DND-41 (cell line): ENCODE measurements at places on chromosomes 7 and 10.

DNA sequence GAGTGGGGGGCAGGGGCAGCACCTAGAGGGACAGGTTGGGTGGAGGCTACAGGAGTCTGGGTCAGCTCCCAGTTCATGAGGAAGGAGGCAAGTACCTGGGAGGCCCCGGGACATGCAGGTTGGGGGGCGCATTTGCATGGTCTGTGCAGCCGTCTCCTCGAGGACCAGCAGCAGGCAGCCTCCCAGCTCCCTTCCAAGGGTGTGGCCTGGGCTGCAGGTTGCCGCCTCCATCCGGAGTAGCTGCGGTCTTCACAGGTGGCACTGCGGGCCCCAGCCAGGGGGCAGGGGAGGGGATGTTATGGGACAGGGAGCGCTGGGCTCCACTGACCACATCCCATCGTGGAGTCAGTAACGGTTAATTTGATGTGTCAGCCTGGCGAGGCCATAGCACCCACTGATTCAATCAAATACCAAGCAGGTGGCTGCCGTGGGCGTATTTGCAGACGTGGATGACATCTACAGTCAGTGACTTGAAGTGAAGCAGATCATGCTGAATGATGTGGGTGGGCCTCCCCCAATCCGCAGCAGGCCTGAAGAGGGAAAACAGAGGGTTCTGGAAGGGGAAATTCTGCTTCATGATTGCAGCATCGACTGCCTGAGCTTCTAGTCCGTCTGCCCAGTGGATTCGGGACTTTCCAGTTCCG, 81.6 kb downstream of the PRKAG2 start:
- no peaks in the 10 kb centered on the region for H3K36me3 ChIP-seq
- no peak overlapping the region for H3K27ac ChIP-seq
- H3K4me1 ChIP-seq: no peaks in the 10 kb centered on the region

GRCh38 chr10:79378647-79379511, 31.6 kb downstream of the PPIF start:
- DNase-seq: no peak
- peaks cover 1% of the 10 kb centered on the region for H3K27me3 ChIP-seq
- no peak overlapping the region for H3K4me3 ChIP-seq
- H3K27ac ChIP-seq: no peak overlapping the region
- no peaks in the 10 kb centered on the region for H3K4me1 ChIP-seq

- no peaks in the 10 kb centered on the region for H3K4me1 ChIP-seq
- H3K4me3 ChIP-seq: no peak overlapping the region
- H3K36me3 ChIP-seq: no peaks in the 10 kb centered on the region
- no peak overlapping the region for H3K27ac ChIP-seq
These were observed 224.6 kb upstream of the PPP2R2D start for GRCh38 chr10:131676046-131676799.

GRCh38 chr7:88396948-88397322, 90.2 kb upstream of the STEAP4 start:
- DNase-seq: no peak
- no peaks in the 10 kb centered on the region for H3K36me3 ChIP-seq
- no peaks in the 10 kb centered on the region for H3K4me1 ChIP-seq
- no peak overlapping the region for H3K4me3 ChIP-seq

- DNase-seq: peak; percentile 37
- no peaks in the 10 kb centered on the region for H3K27me3 ChIP-seq
- peak overlapping the region; percentile 61 for H3K27ac ChIP-seq
- peaks cover 34% of the 10 kb centered on the region for H3K4me1 ChIP-seq
- H3K36me3 ChIP-seq: peaks cover 93% of the 10 kb centered on the region
- no peak overlapping the region for H3K4me3 ChIP-seq
These were observed 118.2 kb downstream of the CDK6 start for GRCh38 chr7:92717993-92718716.

DNA sequence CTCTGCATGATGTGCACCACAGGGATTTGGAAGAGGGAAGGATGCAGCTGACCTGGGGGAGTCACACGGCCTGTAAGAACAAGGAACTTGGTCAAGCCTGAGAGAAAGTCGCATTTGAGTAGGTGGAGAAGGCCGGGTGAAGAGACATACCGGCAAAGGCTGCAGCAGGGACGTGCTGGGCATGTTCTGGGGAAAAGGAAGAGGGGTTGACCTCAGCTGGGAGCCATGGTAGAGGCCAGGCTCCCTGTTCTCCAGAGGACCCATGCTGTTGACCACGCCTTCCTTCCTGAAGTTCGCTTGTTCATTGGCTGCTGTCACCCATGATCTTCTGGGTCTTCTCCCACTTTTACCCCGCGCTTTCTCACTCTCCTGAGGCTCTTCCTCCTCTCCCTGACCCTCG, 84.5 kb downstream of the HTR5A start:
- no peak overlapping the region for H3K4me3 ChIP-seq
- no peak overlapping the region for H3K27ac ChIP-seq
- no peaks in the 10 kb centered on the region for H3K27me3 ChIP-seq
- no peaks in the 10 kb centered on the region for H3K4me1 ChIP-seq
- no peak for DNase-seq

GRCh38 chr10:132556994-132557441, 19.4 kb downstream of the INPP5A start:
- H3K4me1 ChIP-seq: peaks cover 13% of the 10 kb centered on the region
- no peak overlapping the region for H3K27ac ChIP-seq
- no peak for DNase-seq
- H3K4me3 ChIP-seq: no peak overlapping the region
- H3K36me3 ChIP-seq: 0 out of 2 replicates have a peak, but pooled peaks cover 6% of the 10 kb centered on the region
- no peaks in the 10 kb centered on the region for H3K27me3 ChIP-seq

GRCh38 chr10:102368077-102368476, 27.4 kb upstream of the NFKB2 start:
- H3K36me3 ChIP-seq: peaks cover 89% of the 10 kb centered on the region
- no peak overlapping the region for H3K27ac ChIP-seq
- no peaks in the 10 kb centered on the region for H3K4me1 ChIP-seq
- H3K27me3 ChIP-seq: no peaks in the 10 kb centered on the region
- no peak overlapping the region for H3K4me3 ChIP-seq

- H3K27me3 ChIP-seq: no peaks in the 10 kb centered on the region
- H3K4me1 ChIP-seq: no peaks in the 10 kb centered on the region
- DNase-seq: no peak
- no peak overlapping the region for H3K4me3 ChIP-seq
- no peak overlapping the region for H3K27ac ChIP-seq
- H3K36me3 ChIP-seq: no peaks in the 10 kb centered on the region
These were observed 328.4 kb upstream of the GNAI1 start for GRCh38 chr7:79806161-79806734.

DNA sequence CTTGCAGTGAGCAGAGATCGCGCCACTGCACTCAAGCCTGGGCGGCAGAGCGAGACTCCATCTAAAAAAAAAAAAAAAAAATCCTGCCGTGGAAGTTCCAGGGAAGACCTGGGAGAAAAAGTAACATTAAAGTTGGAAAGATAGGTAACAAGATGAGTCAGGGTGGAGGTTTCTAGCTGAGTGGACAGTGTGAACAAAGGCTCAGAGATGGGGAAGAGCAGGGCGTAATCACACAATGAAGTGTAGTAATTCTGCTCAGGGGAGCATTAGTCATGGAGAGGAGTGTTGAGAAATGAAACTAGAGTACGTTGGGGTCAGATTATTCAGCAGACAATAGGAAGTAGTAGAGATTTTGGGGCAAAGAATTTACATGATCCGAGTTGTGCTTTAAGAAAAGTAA, 21.6 kb upstream of the WASL start:
- no peak overlapping the region for H3K27ac ChIP-seq
- H3K4me3 ChIP-seq: no peak overlapping the region
- no peaks in the 10 kb centered on the region for H3K36me3 ChIP-seq
- peaks cover 16% of the 10 kb centered on the region for H3K4me1 ChIP-seq
- DNase-seq: no peak

DNA sequence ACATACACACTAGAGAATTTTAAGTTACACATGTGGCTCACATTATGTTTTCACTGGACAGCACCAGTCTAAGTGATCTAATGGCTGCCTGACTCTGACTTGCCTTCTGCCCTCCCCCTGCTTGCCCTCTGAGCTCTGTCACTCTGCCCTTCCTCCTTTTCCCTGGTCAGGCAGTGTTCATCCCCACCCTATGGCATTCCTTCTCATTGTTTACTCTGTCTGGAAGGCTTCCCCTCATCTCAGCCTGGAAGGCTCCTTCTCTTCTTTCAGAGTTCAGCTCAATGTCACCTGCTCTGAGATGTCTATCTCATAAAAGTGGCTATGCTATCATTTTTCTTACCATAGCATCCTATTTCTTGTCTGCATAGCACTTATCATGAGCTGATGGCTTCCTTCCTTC, 305.7 kb downstream of the BMPER start:
- H3K4me1 ChIP-seq: no peaks in the 10 kb centered on the region
- H3K27ac ChIP-seq: no peak overlapping the region
- H3K4me3 ChIP-seq: no peak overlapping the region

DNA sequence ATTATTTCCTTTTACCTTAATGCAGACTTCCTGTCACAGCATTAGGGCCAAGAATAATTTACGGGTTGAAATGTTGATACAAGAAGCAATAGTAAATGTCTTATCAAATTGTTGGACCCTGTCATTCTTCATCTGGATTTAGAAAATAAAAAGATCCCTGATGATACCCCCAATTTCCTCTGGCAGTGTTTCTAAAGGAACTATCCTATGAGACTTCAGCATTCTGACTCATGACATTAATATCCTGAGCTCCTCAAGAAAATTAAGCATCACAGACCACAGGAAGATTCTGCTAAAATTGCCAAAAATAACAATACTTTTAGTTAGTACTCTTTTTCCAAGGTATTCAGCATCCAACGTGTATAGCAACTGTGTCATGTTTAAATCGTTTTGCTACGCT, 490.5 kb upstream of the ANKRD30A start:
- H3K4me1 ChIP-seq: no peaks in the 10 kb centered on the region
- no peak overlapping the region for H3K27ac ChIP-seq
- no peaks in the 10 kb centered on the region for H3K36me3 ChIP-seq
- DNase-seq: no peak
- H3K4me3 ChIP-seq: no peak overlapping the region

GRCh38 chr10:110335314-110336064, 30.8 kb upstream of the SMNDC1 start:
- no peak overlapping the region for H3K27ac ChIP-seq
- H3K4me3 ChIP-seq: no peak overlapping the region
- no peaks in the 10 kb centered on the region for H3K36me3 ChIP-seq
- no peak for DNase-seq
- H3K27me3 ChIP-seq: no peaks in the 10 kb centered on the region
- no peaks in the 10 kb centered on the region for H3K4me1 ChIP-seq

DNA sequence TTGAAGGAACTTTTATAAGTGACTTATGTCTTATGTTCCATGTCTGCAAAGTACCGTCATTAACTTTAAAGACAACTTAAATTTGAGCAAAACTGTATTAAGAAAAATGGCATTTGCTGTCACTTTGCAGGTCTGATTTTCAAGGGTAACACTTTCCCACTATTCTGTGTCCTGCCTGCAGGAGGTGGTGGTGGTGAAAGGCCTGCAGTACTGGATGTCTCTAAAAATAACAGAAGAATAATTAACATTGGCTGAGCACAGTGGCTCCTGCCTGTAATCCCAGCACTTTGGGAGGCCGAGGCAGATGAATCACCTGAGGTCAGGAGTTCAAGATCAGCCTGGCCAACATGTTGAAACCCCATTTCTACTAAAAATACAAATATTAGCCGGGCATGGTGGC, 13.2 kb upstream of the PTER start:
- peaks cover 11% of the 10 kb centered on the region for H3K27me3 ChIP-seq
- no peak overlapping the region for H3K27ac ChIP-seq
- H3K4me1 ChIP-seq: no peaks in the 10 kb centered on the region
- no peak overlapping the region for H3K4me3 ChIP-seq

- DNase-seq: no peak
- no peak overlapping the region for H3K27ac ChIP-seq
- no peaks in the 10 kb centered on the region for H3K36me3 ChIP-seq
- H3K4me1 ChIP-seq: no peaks in the 10 kb centered on the region
- no peak overlapping the region for H3K4me3 ChIP-seq
- H3K27me3 ChIP-seq: no peaks in the 10 kb centered on the region
These were observed 185.7 kb downstream of the GRID1 start for GRCh38 chr10:86180861-86181260.

DNA sequence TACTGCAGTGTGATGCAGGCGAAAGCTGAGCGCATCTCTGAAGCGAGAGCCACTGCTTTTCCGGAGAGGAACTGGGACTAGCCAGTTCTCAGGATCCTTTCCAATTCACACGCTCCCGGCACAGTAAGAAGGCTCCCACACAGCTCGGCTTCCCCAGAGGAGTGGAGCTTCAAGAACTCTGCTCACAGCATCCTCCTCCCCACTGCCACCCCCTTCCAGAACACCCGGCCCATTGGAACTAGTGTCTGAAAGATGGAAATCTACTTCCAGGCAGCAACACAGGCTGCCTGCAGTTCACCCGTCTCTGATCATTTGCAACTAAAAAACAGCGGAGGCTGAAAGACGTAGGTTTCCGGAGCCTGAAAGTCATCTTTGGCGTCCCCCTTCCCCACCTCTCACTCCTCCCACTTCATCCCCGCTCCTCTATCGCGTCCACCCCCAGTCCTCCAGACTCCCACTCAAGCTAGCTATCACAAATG, at the start of gene DGKB:
Gene DGKB (minus strand): TSS at position 163 of the 479 bp plus-strand sequence.
- H3K4me3 ChIP-seq: no peak within 1 kb of the TSS
- no peaks in the 10 kb centered on the region for H3K27me3 ChIP-seq
- DNase-seq: no peak

DNA sequence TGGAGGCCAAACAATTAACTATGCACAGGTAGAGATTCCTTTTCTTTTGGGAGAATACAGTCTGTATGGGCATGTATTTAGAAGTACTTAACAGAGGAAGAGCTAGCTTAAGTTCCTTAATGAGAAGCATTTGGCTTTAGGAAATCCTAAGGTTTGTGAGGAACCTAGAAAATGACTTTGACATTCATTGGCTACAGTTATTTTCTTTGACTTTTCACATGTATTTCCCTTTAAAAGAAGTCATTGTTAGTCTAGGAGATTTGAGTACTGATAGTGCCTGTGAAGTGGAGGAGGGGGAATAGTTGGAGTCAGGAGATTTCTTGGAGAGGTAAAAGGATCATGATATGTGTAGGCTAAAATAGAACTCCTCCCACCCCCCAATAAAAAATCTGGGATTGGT, 3.6 kb downstream of the HELLS start:
- no peak for DNase-seq
- H3K27ac ChIP-seq: no peak overlapping the region
- H3K4me3 ChIP-seq: no peak overlapping the region
- H3K27me3 ChIP-seq: no peaks in the 10 kb centered on the region
- peaks cover 41% of the 10 kb centered on the region for H3K4me1 ChIP-seq
